ENCODE measurements at places on chromosomes 12 and 14.

GRCh38 chr12:94225947-94226630, 77.7 kb downstream of the PLXNC1 start:
- DNase-seq = no peak

- no peak for DNase-seq
Measured at GRCh38 chr12:39441189-39441962, 1.5 kb downstream of the KIF21A start.

GRCh38 chr12:120944645-120945217, 33.6 kb upstream of the HNF1A start:
- no peak for DNase-seq

DNA sequence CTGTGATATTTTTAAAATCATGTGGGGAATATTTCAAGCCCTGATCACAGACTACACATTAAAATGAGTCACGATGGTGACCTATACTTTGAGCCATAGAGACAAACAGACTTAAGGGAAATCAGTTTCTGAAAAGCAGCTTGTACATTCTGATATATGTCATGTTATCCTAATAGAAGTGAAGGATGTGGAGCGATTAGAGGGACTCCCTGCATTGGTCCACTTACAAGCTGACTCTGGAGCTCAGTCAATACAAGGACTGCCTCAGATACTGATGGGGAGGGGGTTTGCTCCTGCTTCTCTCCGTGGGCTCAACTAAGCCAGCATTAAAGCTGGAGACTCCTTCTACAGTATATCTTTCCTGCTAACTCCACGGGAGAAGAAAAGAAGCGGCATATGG, 173.5 kb downstream of the ALG10B start:
- DNase-seq = no peak
